Stimulated activated CD4-positive, alpha-beta T cell treated with anti-CD3 and anti-CD28 coated beads, Interleukin-4, amount 100 ng/mL, for 24 hours (primary cell): ENCODE measurements at places on chromosomes 1 and 21.

DNA sequence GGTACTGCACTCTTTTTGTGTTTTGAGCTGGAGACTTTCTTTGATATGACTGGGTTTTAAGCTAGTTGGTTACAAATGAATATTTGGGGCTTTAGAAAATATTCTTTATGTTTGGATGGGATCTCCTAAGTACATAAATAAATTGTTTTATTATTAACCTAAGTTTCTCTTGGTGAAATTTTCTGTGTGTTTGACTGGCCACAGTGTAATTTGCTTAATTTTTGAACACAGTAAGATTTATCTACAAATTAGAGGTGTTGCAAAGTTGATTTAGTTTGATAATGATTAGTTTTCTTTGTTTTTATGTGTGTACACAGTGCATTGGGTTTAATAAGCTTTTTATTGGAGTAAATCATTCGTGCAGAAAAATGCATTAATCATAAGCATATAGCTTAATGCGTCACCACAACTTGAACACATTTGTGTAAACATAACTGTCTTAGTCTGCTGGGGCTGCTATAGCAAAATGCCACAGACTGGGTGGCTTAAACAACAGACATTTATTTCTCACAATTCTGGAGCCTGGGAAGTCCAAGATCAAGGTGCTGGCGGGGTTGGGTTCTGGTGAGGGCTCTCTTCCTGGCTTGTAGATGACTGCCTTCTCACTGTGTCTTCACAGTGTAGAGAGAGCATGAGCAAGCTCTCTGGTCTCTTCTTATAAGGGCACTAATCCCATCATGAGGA, 17.4 kb upstream of the SLC6A9 start:
- no peak for DNase-seq

DNA sequence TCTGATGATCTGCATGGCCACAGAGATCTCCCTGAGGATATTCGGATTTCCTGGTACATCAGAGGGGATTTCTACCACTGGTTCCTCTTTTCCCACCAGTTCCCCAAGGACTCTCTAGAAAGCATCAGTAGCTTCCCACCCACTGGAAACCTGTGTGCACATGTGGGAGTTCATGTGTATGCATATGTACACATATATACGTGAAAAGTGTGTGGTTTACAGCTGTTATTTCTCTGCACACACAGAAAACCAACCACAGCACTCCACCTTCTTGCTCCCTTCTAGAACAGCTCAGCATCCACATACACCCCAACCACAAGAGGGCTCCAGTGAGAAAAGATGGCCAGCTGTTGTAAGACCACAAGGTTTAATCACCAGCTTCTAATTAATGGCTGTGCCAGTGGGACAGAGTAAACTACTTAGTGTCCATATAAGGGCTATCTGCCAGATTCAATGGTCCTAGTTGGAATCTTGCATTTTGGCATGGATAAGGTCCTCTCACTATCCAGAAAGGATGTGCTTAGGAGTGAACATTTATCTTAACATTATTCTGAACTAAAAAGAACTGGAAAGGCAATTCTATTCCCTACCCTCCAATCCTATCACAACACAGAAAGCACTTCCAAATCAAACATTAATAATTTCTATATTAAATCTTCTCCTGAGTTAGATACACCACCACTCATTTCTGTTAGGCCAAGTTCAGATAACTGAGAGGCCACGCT, 24.1 kb downstream of the GPR3 start:
- peak; percentile 75 for DNase-seq

DNA sequence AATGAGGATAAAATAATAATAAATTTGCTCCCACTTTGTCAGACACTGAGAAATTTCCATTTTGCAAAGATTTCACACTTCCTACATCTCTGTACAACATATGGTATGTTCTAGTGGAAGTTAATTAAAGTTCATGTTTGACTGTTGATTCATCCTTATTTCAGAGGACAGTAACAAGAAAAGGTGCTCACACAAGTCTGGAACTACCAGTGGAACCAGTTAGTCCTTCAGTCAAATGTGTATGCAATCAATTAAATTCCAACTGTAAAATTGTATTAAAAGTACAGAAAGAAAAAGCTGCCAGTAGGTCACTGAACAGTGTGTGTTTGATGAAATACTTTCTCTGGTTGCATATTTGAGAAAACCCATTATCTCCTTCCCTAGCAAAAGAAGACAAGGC, 496.0 kb upstream of the PKN2 start:
- DNase-seq, result no peak

- peak; percentile 86 for DNase-seq
Measured at GRCh38 chr1:153510984-153511410, 24.8 kb downstream of the S100A6 start.

DNA sequence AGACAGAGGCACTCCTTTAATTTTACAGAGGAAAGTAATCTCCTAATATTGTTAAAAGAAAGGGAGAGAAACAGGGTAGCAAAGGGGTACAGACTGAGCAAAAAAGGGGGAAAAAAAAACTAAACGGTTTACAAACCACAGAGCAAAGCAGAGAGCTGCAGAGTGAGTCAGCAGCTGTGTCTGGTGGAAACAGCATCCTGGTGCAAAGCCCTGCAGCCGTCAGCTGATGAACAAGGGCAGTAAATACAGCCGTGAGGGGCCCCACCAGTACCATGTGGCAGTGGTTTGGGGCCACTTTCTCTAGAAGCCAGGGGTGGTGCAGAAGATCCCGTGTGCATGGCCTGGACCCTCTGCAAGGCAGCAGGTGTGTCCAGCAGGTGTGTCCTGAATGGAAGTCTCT, 111.3 kb downstream of the ERG start:
- no peak for DNase-seq

DNA sequence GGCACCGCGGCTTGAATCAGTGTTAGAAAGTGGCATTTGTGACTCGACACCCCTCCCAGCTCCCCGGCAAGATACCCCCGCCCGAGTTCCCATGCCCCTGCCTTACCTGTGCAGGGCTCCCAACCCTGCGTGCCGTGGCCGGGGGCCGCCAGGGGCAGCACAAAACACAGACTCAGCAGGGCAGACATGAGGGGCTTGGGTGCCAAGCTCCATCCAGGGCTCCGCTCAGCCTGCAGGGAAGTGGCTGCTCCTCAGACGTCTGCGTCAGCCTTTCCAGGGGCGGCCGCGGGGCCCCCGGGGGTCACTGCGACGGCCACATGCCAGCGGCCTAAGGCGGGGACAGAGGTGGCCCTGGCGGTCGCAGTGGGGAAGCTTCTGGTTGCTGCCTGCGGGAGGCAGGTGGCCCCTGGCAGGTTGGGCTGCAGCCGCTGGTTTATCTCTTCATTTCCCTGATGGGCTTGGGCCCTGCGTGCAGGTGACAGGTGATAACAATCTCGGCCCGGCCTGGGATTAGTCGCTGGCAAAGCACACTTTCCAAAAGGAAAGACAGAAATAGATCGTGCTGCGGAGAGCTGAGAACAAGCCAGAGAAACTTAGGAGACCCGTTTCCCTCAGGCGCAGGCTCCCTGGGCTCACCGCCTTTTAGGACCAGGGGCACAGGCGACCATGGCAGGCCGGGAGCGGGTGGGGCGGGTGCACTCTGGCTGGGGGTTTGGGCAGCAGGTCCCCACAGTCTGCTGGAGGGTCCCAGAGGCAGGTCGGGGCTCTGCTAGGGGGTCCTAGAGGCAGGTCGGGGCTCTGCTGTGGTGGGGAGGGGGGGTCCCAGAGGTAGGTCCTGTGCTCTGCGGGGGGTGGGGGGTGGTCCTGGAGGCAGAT, at the start of gene TSPEAR:
Gene TSPEAR (minus strand): TSS at position 246 of the 876 bp plus-strand sequence. CDS start 58 bp downstream, at position 188.
- no peak for DNase-seq

DNA sequence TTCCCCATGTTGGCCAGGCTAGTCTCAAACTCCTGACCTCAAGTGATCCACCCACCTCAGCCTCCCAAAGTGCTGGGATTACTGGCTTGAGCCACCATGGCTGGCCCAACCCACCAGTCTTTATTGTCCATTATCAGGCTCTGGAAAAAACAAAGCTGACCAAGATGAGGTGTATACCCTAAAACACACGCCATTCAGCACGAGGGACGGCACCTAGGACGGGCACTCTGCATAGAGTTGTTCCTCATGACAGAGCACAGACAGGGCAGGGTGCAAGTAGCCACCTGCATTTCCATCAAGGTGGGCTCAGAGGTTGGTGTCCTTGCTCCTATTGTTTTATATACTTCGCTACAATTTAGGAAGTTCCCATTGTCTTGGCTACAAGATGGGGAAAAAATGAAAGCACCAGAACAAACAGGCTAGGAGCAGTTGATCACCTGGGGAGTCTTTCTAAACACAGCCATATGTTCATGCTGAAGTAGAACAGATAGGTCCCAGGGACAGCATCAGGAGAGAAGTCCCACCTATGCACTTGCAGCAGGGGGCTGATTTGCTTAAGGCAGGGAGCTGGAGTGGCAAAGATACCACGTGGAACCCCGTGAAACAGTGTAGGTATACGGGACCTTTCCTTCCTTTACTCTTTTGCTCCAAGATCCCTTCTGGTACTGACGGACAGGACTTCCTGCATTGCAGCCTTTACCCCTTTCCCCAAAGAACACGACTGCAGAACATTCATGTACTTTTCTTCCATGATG, 4.5 kb downstream of the KRTCAP2 start:
- DNase-seq, result no peak

- no peak for DNase-seq
Measured at GRCh38 chr1:34816778-34817177, 24.0 kb downstream of the GJA4 start.

DNA sequence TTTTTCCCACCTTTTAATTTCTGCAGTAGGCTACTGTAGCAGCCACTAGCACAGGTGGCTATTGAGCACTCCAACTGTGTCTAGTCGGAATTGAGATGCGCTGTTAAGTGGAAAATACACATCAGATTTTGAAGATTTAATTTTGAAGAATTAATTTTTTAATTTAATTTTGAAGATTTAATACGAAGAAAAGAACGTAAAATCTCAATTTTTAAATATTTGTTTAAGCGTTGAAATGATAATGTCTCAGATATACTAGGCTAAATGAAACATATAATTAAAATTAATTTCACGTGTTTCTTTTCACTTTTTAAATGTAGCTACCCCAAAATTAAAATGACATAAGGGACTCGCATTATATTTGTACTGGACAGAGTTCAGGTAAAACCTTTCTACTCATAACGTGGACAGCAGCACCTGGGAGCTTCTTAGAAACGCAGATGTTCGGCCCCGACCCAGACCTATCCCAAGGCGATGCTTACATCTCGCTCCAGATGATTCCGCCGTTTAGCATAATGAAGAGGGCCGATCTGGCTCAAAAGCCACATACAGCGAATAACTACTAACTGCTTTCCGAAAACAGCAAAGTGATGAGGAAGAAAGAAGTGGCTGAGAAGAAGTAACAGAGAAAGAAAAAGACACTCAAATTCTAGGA, 717 bp downstream of the CRYZL1 start:
- DNase-seq, result peak; percentile 8

GRCh38 chr1:21292984-21293536, 2.8 kb upstream of the ECE1 start:
- peak; percentile 68 for DNase-seq

- DNase-seq, result no peak
Measured at GRCh38 chr1:32991386-32991785, 26.8 kb upstream of the RNF19B start.

GRCh38 chr1:6329851-6330250, 63.7 kb downstream of the ACOT7 start:
- DNase-seq, result no peak

DNA sequence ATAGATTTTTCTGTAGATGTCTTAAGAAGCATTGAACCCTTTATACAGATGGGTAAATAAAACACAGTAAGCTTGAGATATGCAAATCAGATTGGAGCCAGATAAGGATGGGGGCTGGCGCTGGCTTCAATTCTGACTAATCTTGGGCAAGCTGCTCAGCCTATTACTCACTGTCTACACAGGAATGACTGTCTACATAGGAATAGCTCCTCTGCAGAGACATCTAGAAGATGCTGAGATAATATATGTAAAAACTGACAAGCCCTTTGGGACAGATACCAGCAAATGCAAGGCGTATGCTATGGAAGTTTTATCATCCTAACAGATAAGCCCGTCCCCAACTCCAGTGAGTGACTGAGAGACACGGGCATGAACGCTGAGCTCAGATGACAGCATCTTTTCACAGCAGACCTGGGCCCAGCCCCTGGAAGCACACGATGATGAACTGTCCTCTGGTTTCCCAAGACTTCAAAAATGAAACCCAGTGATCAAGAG, 1.7 kb downstream of the CLDN14 start:
- peak; percentile 21 for DNase-seq

- no peak for DNase-seq
Measured at GRCh38 chr1:246267896-246268295, 239.2 kb downstream of the SMYD3 start.

DNA sequence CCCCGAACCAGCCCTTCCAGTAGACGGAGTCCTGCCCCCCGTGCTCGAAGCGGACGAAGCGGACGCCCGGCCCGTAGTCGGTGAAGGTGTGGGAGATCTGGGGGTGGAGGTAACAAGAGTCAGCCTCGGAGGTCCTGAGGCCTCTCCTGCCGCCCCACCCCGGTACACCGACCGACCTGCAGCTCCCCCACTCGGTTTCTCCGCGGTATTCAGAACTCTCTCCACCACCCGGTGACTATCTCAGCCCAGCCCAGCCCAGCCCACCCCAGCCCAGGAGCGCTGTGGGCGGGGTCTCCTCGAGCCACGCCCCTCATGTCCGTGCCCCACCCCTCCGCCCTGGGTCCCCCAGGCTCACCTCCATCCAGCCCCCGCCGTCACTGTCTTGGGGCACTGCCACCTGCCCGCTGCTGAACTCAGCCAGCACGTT, 5.5 kb downstream of the FBXO2 start:
- peak; percentile 38 for DNase-seq

- DNase-seq, result no peak
Measured at GRCh38 chr1:235047331-235047871, 81.2 kb downstream of the TOMM20 start.

- DNase-seq, result peak; percentile 72
Measured at GRCh38 chr1:171486048-171486519, 754 bp downstream of the PRRC2C start.

- no peak for DNase-seq
Measured at GRCh38 chr1:244165701-244166100, 114.6 kb downstream of the ZBTB18 start.

DNA sequence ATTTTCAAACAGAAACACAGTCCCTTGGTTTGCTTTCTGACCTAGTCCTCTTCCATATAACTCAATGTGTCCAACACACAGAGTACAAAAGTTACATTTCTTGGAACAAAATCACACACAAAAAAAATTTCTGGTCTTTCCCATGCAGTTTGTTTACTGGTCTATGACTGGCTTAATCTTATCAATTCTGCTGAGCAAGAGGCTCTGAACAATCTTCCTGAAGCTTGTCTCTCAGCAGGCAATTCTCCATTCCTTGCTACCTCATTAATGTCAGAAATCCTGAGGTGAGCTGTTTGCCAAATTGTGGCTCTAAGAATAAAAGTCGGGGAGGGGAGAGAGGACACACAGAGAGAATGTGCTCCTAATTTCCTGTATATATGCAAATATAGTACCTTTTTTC, 423.6 kb downstream of the HLX start:
- DNase-seq, result no peak

- DNase-seq, result no peak
Measured at GRCh38 chr1:79561521-79561978, 555.0 kb upstream of the ADGRL4 start.

- DNase-seq, result no peak
Measured at GRCh38 chr1:151939779-151940178, 30.5 kb upstream of the THEM4 start.

- DNase-seq, result no peak
Measured at GRCh38 chr1:167673265-167673664, 43.2 kb downstream of the RCSD1 start.

GRCh38 chr1:48205522-48205921, 17.0 kb upstream of the SLC5A9 start:
- DNase-seq, result no peak
